ENCODE measurements at places on chromosomes 12 and 14.

DNA sequence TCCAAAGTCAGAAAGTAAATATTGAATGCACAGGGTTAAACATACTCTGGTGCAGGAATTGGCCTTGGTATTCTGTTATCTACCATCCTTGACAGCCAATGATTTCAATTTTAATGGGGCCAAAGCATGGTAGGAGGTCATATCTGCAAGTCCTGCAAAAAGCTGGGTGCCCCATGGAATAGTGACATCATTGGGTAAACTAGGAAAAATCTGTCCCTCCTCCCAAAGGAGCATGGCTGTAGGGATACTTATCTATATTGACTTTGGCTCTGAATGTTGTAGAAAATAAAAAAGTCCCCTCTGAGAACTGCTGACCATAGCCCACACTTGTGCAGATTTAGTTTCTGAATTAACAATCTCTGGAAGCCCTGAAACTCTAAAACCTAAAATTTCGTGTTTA is 403.2 kb upstream of the SEL1L start:
- DNase-seq = no peak

DNA sequence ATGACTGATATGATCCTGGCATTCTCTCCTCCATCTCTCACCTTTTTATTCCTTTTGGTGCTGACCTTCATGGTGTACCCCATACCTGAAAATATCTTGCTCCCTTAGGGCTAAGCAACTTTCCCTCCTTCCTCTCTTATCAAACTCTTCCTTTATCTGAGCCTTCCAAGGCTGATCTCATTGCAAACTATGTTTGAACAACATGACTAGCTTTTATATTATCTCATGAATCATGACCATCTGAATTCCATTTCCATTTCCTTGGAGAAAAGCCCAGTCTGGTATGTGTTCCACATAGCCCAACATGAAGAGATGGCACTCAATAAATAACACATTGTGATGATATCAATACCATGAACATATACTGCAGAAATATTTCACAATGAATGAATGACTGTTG is 111.6 kb downstream of the TSPAN8 start:
- no peak for DNase-seq

GRCh38 chr12:81207664-81208063 is 129.8 kb downstream of the ACSS3 start:
- DNase-seq = no peak

DNA sequence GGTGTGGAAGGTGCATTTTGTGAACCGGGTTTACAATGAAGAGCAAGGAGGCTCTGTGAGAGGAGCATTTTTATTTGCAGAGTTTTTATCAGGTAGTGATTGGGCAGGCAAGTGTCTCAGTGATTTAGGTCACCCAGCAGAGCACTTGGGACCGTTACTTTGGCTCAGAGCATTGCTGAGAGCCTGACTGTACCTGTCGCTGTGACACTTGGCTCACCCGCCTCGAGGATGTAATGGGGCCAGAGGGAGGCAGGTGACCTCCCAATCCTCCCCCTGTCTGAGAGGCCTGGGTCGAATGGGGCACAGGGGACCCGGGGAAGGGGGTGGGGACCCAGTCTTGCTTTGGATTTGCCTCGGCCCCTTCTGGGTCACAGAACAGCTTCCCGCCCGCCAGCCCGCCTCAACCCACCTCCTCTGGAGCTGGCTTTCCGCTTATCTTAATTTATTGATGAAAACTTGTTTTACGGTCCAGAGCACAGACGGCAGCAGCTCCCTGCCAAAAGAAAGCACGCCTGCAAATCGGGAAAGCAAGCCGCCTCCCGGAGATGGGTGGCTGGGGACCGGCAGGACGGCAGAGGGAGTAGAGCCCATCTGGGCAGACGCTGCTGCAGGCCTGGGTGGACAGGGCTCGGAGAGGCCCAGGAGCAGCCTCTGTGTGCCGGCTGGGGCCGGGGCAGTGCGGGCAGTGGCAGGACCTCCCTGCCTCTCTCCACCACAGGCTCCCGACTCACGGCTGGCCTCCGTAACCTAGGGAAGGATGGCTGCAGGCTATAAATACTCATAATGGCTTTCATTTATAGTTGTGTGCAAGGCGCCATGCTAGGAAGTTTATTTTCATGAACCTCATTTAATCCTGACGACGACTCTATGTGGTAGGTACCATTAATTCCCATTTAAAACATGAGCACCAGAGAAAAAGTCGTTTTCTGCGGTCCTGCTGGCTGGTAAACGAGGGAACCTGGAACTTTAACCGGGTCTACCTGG is 187.1 kb downstream of the TSPAN9 start:
- DNase-seq = no peak

GRCh38 chr14:51850651-51851050 is 9.8 kb upstream of the GNG2 start:
- no peak for DNase-seq

DNA sequence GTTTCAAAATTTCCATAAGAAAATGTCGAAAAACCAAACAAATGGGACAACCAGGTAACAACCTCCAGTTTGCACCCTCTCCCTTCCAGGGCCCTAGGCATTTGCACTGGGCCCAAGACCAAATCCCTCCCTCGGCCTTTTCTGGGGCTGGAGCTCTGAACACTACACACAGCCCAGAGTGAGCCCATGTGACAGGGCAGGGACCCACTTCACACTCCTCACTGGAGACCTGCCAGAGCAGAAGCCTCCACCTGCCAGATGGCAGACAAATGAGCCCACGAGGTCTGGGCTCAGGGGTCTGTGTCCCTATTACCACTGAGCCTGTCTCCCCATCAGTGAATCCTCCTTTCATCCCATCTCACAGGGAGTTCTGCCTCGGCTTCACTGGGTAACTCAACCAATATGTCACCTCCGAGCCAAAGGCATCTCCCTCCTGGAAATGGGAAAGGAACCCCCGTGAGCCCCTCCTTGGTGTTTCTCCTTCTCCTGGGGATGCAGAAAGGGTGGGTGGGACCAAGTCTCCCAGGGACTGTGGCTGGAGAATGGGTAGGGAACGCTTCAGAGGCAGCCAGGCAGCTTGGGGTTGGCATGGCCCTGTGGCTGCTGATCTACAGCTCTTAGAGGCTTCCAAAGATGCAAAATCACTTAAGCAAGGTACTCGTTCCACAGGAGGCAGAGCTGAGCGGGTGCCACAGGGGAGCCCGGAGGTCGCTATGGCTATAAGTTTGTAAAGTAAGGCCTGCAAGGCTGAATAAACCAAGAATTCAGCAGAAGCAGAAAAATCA is 10.6 kb downstream of the VWF start:
- no peak for DNase-seq

Data from SW480 (cell line).